Esophagus squamous epithelium (tissue), 5 donors: ENCODE measurements at places on chromosomes 13 and 19.

DNA sequence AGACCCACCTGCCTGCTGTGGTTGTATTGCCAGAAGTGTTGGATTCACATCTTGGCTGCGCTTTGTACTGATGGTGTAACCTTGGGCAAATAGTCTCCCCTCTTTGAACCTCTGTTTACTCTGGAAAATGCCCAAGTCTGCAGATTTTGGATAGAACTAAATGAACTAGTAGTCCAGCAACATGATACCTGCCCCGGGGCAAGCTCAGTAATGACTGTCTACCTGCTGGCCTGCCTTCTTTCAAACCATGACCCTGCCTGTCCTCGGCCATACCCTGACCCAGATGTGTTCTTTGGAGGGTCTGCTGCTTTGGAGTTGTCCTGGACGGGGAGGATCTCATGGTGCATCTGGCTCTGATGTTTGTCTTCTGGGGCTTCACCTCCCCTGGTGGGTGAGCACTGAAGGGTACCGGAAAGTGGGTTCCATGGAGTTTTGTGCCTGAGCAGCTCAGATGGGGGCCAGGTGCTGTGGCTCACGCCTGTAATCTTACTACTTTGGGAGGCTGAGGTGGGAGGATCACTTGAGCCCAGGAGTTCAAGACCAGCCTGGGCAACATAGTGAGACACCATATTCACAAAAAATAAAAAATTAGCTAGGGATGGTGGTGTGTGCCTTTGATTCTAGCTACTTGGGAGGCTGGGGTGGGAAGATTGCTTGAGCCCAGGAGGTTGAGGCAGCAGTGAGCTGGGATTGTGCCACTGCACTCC lies 59.5 kb downstream of the TNFRSF19 start:
- no peak for DNase-seq

- DNase-seq: no peak
Measured at GRCh38 chr19:43465468-43466120, at the start of gene LYPD3. LYPD3 (minus strand) TSS chr19:43465608; CDS start chr19:43465571, 37 bp downstream.

GRCh38 chr19:44777715-44778347 lies at the start of gene CBLC:
CBLC (plus strand) TSS chr19:44777890; CDS start chr19:44777932, 42 bp downstream.
- no peak for DNase-seq

- DNase-seq: no peak
Measured at GRCh38 chr19:2711172-2711874, 8.8 kb upstream of the GNG7 start.

- DNase-seq: no peak
Measured at GRCh38 chr13:30753030-30753616, 17.8 kb downstream of the ALOX5AP start.

GRCh38 chr19:19775891-19776205 lies 42.9 kb upstream of the ZNF14 start:
- no peak for DNase-seq

GRCh38 chr19:7540761-7541474 lies 5.4 kb downstream of the PNPLA6 start:
- DNase-seq: no peak

GRCh38 chr19:3544742-3545668 lies 6.0 kb downstream of the TEKTIP1 start:
- DNase-seq: no peak
